KBM-7 (cell line): ENCODE measurements at places on chromosomes 4 and X.

DNA sequence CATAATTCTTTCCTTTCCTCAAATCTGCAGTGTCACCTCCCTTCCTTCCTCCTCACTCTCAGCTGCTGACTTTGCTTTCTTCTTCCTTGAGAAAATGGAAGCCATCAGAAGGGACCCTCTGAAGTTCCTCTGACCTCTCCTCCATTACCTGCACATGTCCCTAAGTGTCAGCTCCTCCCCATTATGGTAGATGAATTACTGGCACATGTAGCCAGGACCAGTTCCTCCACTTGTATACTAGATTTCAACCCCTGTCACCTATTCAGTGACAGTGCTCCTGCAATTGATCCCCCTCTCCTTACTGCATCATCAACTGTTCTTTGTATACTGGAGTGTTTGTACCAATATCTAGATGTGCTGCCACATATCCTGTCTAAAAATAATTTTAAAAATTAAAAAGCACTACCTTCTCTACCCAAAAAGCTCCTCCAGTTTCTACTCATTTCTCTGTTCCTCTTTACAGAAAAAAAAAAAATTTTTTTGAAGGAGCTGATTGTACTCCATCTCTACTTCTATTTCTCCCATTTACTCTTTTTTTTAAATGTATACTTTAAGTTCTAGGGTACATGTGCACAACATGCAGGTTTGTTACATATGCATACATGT, 78.6 kb downstream of the CLCN5 start:
- no peak for DNase-seq

DNA sequence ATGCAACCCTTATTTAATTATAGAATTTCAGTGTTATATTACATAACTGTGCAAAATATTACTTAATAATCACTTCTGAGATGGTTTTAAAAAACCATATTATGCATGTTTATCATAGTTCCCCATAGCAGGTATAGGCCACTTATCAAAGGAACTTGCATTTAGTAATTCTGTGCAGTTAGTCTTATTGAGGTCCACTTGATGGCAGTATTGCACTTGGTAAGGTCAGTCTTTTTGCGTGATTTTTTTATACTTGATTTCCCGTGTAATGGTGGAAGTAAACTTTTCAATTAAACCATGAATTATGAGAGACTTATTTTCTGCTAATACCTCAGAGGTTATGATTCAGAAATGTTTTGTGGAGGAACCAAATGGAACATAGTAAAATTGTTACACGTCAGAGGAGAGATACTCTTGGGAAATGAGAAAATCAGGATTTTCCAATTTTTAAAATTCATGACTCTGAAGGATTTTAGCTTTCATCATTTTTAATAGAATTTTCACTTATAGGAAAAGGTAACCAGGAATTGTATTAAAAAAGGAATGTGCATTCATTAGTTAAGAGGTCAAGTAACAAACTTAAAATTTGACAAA, 230.0 kb downstream of the CCSER1 start:
- peak; percentile 10 for DNase-seq

DNA sequence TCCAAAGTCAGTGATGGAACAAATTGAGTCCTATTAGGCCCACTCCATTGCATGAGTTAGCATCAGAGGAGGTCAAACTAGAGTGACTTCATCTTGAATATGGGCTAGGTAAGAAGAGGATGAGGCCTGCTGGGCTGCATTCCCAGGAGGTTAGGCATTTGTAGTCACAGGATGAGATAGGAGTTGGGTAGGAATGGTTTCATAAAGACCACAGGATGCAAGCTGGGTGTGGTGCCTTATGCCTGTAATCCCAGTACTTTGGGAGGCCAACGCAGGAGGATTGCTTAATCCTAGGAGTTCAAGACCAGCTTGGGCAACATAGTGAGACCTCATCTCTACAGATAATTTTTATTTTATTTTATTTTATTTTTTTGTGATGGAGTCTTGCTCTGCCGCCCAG, 26.8 kb downstream of the PDGFRA start:
- DNase-seq: no peak

DNA sequence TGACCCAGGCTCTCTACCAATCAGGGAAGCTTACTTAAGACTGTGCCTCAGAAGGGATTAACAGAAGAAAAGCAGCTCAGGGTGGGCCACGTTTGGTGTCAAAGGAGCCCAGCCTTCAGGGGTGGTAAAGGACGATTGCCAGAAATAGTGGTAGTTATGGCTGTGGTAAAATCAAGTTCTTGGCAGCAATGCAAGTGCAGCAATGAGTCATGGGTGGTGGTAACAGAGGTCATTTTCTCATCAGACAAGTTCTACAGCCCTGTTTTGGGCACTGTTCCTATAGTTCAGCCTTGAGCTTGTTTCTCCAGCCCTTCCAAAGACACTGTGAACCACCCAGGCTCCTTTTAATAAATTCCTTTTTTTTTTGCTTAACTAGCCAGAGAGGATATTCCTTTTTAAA, 120.3 kb downstream of the EFHC2 start:
- no peak for DNase-seq

GRCh38 chr4:177405508-177405907, 36.7 kb downstream of the AGA start:
- DNase-seq: no peak

GRCh38 chr4:44493924-44494323, 45.3 kb upstream of the KCTD8 start:
- peak; percentile 64 for DNase-seq

DNA sequence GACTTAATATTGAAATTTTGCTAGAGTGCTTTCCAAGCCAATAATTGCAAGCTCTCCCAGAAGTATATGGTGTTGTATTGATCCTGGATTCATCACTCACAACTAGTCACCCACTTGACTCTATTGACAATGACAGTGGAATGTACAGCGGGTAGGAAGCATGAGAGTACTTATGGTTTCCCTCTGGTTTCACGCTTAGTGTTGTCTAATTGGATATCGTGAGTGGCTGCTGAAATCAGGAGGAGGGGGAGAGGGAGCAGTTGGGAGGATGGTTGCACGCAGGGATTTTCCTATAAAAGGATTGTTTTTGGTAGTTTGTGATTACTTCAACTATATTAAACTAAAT, 1819.5 kb upstream of the TENM3 start:
- no peak for DNase-seq

DNA sequence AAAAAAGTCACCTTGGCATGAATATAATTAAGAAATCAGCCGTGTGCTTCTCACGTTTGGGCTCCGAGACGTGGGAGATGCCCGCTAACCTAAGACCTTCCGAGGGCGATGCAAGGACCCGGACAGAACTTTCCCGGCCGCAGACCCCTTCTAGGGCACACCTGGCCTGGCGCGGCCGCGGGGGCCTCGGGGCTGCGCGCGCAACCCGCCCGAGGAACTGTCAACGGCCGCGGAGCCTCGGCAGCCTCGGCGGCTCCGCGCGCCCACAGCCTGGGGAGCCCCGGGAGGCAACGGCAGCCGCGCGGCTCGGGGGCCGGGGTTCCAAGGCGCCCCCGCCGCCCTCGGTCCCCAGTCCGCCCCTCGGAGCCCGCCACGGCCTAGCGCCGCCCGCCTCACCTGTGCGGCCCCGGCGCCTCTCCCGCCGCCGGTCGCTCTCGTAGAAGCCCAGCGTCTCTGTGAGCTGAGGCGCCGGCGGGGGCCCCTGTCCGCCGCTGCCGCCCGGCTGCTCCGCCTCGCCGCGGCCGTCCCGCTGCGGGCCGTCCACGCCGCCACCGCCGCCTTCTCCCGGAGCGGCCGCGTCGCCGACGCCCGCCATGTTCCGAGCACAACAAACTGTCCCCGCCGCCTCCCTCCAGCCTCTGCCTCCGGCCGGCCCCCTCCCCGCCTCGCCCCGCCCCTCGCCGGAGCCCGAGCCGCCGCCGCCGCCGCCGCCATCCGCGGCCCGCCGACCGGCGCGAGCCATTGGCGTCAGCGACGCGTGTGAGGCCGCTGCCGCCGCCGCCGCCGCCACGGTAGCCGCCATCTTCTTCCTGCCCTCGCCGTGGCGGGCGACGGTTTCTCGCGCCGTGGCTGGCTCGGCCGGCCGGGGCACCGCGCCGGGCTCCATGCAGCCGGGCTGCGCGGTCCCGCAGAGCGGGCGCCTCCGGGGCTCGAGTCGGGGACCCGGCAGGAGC, at the start of gene TAPT1:
Gene TAPT1 (minus strand): TSS at position 609 of the 953 bp plus-strand sequence. CDS start 14 bp downstream, at position 595.
- peak; percentile 36 for DNase-seq

DNA sequence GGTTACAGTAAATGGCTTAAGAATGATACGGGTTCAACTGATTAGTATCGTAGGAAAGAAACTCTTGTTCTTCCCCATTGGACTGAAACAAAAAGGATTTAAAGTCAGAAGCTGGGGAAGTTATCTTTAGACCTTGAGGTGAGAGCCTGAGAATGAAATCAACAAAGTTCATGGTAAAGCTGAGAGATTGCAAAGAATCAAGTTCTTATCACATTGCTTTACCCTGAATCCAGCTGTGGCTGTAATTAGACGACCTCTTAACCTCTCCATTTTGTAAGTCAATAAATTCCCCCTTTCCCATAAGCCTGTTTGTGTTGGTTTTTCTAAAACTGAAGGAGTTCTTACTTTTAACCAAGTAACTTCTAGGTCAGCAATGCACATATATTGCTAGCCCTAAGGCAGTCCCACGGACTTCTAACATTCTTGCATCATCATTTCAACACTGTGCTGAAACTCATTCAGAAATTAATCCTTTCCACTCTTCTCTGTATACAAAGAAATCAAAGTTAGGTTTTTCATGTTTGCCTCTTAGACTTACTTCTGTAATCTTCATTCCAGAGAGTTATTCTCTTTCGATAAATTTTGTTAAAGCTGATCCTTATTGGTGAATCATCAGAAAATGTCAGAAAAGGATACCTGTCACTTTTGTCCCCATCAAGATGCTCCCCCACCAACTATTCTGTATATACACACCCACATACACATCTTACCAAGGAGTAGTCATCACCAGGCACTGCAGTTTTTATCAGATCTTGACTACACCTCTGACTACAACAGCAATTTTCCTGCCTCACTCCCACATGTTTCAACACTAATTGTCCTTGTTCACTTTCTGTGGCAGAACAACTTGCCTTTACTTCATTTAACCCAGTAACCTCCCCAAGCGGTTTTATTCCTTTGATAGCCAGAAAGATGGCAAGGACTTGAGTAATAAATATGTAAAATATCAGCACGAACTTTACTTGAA, 77.9 kb upstream of the STK26 start:
- DNase-seq: no peak

DNA sequence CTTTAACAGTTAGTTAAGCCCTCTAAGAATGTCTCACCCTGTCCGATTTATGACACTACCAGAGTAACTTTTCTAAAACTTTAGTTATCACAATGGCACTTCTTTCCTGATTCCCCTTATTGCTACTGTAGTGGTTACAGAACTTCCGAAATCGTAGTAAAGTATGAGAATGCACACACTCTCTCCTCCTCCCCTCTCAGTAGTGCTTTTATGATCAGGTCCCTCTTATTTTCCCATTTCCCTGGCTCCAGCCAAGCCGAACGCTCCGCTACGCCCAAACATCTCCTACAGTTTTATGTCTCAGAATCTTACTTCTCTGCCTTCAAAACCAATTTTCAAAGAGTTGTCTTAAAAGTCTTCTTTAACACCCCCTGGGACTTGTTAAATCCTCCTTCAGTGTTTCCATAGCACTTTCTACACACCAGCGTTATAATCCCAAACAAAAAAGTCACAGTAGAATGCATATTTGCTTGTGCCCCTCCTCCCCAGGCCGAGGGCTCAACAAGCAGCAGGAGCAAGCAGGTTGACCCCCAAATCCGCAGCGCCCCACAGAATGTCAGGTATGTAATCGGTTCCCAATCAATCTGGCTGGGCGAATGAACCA, 671 bp downstream of the HPF1 start:
- DNase-seq: peak; percentile 29

DNA sequence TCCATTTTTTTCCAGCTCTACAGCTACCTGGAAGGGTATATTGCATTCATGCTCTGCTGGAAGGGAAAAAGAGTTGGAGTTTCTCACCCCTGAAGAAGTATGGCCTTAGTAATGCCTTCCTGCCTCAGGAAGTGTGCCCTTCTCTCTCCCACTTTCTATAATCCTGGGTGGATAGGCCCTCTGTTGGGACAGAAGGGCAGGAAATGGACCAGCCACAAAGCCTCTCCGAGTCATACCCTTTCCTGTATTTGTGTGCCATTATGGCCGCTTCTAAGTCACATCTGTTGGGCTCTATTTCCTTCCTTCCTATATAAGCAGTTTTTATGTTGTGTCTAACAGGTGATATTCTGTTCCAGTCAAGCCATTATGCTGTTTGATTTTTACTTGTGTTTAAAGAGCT, 74.8 kb upstream of the SMARCA5 start:
- peak; percentile 52 for DNase-seq

DNA sequence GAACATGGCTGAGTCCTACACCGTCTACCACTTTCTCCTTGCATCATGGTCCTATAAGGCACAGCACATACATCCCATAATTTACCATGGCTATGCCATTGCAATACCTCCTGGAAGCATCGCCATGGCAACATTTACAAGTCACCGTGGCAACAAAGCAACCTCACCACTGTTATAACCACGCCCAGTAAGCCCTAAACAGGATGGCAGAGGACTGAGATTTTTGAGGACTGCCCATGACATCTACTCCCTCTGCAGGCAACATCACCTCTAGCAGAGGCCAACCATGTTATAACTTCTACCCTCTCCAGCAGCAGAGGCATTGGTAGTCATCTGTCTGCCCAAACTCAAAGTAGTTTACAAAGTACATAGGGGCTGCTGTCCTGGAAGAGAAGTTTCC, 29.7 kb downstream of the BCOR start:
- DNase-seq: peak; percentile 32
